ENCODE measurements at places on chromosomes 11 and 22.

- DNase-seq = no peak
Observed at GRCh38 chr11:79026803-79027445, 413.9 kb downstream of the TENM4 start.

DNA sequence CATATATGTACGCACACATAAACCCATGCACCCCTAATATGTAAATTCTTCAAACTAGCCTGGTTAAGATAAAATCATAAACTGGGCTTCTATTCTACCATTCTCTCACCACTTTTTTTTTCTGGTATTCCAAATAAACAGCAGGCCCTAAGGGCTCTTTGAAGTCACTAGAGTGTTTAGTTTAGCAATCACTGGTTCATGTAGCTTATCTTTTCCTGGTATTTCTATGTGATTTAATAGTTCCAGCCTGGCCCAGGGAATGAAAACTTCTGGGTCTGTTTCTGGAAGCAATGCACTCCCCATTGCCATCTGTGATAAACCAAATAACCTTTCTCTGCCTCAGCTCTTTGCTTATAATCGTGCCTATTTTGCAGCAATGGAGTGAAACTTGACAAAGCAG is 10.7 kb upstream of the MPPED2 start:
- DNase-seq = no peak

DNA sequence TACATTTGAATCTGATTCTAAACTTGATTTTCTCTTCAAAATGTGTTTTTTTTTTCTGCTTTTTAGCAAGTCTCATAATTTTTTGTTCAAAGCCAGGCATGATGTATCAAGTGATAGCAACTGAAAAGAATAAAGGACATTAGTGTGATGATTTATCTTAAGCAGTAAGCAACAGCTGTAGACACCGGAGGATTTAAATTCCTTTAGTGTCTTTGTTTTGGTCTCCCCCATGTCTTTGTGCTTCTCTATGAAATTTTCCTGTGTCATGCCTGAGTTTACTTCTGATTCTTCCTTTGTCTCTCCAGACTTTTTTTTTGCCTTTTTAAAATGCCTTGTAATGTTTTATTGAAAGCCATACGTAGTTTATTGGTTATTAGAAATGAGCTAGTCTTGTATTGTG is 934.2 kb upstream of the RAG2 start:
- no peak for DNase-seq

DNA sequence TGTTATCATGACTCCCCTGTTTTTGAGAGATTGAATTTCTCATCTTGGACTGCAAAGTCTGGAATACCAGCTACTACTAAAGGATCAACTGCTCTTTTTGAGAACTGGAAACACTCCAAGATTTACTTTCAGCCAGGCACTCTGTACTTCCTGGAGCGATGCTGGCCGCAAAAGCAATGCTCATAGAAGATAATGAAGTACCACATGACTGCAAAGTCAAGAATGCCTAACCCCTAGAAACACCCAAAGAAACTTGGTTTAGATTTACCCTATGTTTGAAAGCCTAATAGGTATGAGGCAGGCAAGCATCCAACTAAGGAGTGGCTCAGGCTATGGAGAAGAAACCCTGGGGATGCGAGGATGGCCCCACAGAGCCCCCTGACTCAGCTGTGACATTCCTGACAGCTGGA is 47.7 kb upstream of the ARHGAP20 start:
- no peak for DNase-seq

DNA sequence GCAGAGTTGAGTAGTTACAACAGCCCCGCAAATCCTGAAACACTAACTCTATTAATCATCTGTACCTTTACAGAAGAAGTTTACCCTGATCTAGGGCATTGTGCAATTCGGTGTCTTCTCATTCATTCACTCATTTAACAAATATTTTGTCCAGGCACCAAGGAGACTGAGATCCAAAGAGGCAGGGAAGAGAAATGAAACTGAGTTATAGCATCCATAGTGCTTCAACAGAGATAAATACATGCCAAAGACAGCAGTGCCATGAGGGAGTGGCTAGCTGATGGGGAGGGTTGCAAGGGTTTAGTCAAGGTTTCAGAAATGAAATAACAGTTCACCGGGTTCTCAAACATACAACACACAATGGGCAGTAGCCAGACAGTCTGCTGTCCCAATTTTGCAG is 40.2 kb upstream of the MTNR1B start:
- DNase-seq = no peak

DNA sequence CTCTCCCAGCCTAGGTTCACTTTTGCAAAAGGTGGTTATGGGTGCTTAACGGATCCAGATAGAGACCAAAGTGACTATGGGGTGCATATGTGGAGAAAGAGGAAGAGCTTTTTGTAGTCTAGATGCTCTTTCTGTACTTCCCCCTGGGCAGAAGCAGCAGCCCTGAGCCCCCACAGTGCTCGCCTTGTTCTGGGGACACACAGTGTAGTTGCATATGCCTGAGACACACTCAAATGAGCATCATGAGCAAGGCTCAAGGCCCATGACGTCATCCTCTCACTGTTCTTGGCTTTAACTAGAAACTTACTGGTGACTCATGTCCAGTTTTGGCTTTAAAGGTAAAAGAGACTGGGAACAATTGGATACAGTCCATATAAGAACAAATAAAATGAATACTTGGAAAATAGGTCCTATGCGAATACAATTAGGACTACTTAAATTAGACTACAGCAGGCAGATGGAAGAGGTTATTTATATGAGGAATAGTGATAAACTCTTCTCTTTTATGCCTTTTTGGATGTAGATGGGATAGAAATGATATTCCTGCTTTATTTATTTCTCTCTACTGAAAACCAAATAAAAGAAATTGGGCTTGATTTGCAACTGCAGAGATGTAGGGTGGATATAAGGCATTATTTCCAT is 20.1 kb upstream of the PEX26 start:
- DNase-seq = no peak

DNA sequence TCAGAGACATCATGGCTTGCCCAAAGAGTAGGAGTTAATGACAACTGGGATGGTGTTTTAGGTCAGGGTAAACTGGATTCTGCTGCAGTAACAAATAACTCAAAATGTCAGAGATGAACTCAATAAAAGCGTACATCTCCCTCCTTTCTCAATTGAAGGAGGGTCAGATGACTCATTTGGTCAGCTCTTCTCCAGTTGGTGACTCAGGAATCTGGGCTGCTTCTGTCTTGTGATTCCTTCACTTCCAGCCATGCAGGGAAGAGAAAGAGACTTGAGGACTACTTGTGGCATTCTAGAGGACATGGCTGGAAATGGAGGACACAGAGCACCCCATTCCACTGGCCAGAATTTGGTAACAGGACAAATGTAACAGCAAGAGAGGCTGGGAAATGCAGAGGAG is 3.2 kb upstream of the SYT13 start:
- DNase-seq = no peak

GRCh38 chr11:62835336-62835735 is 2.7 kb upstream of the TEX54 start:
- DNase-seq = no peak

- no peak for DNase-seq
Observed at GRCh38 chr22:38320605-38321402, 3.6 kb upstream of the CSNK1E start.

GRCh38 chr22:19959587-19960490 is 18.2 kb upstream of the TXNRD2 start:
- no peak for DNase-seq

- no peak for DNase-seq
Observed at GRCh38 chr22:50739894-50740293, 1.9 kb downstream of the ACR start.

DNA sequence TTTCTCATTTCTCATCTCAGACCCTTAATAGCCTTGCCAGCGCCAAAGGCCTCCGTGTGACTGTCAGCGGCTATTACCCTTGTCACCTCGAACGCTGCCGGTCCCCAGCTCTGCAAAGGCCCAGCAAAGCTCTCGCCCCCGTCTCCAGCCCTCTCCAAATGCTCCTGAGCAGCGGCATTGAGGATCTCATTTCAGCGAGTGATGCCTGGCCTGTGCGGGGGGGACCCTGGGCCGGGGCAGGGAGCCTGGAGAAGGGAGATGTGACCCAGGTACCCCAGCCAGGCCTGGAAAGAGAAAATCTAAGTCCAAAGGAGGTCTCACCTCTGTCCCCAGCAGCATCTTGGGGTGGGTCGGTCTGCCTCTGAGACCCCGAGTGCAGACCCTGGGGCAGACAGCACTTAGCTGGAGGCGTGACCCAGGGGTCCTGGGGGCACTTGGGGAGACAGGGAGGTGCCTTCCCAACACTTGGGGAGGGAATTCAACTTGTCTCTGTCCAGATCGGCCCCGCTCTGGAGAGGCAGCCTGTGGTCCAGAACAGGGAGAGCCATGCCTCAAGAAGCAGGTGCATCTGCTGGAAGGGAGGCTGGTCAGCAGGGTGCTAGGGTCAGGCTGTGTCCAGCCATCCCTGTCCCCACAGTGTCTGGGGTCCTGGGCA is 521.3 kb downstream of the TBC1D22A start:
- no peak for DNase-seq

DNA sequence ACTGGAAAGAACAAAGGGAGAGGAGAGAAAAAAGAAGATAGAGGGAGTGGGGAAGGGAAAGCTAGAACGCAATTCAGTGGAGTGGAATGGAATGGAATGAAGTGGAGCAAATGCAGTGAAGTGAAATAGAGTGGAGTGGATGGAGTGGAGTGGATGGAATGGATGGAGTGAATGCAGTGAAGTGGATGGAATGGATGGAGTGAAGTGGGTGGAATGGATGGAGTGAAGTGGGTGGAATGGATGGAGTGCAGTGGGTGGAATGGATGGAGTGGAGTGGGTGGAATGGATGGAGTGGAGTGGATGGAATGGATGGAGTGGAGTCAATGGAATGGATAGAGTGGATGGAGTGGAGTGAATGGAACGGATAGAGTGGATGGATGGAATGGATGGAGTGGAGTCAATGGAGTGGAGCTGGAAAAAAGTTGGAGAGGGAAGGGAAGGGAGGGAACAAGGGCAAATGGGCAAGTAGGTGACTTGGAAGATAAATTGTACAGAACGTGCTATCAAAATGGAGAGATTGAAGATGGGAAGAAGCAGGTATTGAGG is 13.9 kb downstream of the IFITM10 start:
- DNase-seq = no peak

GRCh38 chr11:65615950-65616574 is 486 bp downstream of the PCNX3 start:
- DNase-seq = peak; percentile 26

DNA sequence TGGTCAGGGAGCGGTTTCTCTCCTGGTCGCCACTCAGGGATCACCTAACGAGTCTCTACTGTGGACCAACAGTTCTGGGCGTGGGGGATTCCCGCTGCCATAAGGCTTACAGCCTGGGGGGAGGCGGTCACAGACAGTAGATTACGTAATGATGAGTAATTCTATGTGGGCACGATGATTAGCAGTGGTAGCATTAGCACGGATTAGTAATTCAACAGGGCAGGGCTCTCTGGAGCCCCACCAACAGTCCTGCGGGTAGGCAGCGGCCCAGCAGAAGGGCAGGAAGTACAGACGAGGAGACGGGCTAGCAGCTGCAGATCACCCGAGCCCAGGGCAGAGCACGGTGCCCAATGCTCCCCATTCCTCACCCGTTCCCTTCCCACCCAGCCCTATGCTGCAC is 3.6 kb downstream of the SHISAL1 start:
- DNase-seq = no peak

DNA sequence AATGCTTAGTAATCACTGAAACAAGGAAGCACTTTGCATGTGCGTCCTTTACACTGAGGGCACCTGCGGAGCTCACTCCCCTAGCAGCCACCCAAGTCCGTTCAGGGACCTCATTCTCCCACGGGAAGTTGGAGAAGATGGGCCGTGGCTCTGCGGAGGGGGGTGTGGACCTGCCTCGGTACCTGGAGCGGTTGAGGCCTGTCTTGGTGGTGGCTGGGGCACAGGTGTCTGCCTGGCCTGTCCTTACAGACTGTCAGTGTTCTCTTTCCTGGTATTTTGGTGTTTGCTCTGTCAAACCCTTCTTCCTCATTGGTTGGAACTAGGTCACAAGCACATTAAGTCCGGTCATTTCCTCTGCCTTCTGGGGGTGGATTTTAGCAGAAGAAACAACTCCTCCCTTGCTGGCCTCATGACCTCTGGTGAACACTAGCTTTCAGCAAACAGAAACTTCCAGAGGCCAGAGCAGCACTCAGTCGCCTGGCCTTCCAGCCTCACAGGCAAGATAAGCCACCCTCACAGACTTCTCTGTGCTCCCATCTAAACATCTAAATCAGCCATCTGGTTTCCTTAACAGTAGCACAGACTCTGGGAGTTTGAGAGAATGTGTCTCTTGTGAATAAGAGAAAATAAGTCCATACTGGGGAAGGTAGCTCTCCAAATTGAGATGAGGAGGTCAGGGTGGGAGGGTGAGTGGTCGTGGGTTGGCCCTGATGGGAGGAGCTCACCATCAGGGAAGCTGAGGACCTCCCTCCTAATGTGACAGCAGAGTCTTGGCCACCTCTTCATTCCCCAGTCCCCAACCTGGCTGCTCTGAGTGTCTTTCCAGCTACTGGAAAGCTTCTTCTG is 8.6 kb downstream of the SNAP29 start:
- no peak for DNase-seq

DNA sequence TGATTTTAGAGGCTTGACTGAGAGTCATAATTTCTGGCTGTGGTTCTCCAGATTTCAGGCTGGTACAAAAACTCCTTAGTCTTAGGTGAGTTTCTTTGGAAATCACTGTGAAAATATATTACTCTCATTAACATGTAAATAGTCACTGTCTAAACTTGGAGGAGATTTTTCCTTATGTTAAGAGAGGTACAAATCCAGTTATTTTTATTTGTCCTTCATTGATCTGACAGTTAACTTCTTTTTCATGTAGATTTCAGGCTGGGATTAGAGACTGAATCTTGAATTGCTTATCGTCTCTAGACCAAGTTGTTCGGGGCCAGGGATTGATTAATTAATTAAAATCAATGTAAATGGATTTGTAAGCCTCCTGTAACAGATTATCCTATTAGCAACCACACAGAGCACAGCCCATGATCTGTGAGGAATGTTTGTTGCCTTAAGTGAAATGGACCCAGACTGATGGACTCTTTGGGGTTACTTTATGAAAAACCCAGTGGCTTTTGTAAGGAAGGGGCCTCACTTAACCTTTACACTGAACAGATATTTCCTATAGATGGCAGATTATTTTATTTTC is 21.1 kb downstream of the TEAD1 start:
- no peak for DNase-seq

DNA sequence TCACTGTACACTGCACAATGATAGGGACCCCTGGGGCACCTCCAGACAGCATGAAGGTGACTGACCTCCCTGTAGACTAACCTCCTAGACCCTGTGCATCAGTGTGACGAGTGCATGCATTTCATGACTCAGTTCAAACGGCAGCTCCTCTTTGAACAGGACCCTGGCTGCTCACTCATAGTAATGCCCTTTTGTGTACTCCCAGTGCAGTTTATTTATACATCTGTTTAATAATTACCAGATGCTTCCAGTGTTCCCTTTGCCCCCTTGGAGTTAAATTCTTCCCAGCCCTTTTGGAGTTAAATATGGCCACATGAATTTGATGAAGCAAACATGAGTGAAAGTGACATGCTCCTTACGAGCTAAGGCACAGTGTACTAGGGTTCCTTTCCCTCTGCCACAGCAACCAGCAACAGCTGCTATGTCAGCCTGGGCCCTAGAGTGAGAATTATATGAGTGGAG is 72.4 kb downstream of the PANX1 start:
- no peak for DNase-seq
